ENCODE measurements at places on chromosomes 12 and 14.
A peak's percentile ranks its signal among the peaks of the same experiment; 100 is the strongest.

DNA sequence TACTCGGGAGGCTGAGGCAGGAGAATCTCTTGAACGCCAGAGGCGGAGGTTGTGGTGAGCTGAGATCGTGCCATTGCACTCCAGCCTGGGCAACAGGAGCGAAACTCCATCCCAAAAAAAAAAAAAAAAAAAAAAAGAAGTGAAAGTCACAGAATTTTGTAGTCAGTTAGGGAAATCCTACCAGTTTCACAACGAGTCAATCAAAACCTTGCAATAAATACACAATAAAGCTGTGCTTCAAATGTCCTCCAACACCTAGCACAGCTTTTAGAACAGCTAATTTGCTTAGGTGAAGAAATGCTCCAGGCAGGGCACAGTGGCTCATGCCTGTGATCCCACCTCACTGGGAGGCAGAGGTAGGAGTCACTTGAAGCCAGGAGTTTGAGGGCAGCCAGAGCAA, 112.8 kb upstream of the ATF7IP start:
- no peak for DNase-seq

DNA sequence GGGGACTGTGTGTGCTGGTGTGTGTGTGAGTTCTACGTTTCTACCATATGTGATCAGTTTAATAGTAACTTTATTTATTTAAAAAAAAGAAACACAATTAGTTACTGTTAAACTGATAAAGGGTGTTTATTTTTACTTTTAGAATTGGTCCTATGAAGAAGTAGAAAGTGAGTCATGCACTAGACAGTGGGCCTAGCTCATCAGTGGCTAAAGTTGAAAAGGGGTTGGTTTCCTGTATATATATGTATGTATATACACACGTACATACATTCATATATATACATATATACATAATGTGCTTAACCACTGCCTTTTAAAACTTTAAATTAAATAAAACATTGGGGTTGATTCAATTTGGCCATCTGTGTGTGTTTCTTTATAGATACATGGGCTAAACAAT, 68.8 kb upstream of the TMEM263 start:
- DNase-seq = no peak

DNA sequence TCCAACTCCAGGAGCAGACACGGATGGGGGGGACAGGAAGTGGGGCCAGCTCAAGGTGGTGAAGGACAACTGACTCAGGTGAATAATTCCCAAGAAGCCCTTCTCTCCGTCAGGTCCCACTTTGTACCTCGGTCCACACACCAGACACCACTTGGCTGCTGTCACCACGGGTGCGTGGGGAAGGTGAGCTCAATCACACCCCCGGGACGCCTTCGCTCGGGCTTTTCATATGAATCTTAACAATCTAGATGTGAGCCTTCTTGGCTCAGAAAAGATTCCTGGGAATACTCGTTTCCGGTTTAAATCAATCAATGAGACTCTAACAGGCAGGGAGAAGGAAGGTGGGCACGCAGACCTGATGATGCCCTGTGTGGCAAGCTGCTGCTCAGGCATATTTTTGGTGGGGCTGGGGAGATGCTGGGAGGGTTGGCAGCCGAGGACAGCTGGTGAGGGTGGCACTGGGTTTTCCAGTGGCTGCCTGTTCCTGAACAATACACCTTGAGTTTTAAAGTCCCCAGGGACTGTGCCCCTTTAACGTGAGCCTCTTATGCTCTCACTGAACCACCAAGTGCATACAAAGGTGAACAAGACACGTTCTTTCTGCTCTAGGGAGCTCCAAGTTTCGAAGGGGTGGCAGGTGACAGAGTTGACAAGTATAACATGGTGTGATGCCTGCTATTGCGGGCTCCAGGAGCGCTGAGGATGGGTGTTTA, 5.1 kb downstream of the TESC start:
- peak; percentile 9 for DNase-seq

DNA sequence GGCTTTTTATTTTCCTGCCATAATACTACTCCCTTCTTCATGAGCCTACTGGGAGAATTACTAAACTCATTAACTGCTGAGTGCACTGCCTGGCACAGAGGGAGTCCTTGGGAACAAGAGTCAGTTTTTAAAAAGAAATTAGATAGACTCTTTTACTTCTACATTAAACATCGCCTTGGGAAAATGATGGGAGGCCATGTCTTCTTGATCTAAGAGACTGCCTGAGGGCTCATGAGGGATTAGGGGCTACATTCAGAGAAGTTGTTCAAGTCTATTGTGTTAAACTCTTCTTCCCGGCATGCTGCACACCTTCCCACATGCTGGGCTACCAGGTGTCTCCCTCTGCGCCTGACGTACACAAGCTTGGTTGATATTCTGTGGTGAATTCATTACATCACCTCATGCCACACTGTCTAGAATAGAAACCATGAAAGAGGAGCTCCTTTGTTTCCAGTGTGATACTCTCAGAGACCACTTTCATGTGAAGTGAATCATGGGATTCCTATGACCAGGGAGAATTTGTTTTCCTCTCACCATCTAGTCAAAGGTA, 1422.3 kb downstream of the AACS start:
- no peak for DNase-seq

DNA sequence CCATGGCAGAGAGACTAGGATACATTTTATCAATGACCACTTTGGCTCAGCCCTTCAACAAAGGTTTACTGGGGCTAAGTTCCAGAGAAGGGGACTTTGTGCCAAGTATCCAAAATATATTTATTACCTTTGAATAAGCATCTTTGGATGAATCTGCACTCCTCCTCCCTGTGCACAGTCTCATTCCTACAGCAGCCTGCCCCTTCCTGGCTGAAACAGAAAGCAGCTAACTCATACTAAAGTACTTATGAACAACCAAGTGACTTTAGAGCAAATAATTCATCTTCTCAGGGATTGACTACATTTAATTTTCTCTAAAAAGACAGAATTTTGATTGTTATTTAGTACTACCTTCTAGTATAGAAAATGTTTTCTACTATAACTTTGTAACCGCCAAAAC, 47.8 kb upstream of the ETV6 start:
- DNase-seq = no peak

DNA sequence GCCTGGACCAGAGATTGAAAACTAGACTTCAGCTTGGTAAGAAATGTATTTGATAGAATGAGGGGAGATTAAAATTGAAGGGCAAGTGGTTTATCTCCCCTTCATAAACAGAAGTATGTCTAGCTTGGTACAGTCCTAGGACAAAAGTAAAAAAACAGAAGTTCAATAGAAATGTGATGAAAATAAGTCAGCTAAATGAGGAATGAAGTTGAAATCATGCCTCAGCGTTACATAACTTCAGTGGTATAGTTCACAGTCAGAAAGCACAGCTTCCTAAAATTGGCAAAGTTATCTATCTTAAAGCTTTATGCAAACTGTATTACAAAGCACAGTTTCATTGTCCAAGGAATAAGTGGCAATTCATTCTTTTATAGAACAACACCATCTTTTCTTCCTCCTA, 90.2 kb upstream of the SYT10 start:
- no peak for DNase-seq

- DNase-seq = no peak
Observed at GRCh38 chr14:21711360-21711961, 37.8 kb upstream of the OR4E1 start.

GRCh38 chr14:61562321-61563161, 132.8 kb upstream of the HIF1A start:
- DNase-seq = no peak

DNA sequence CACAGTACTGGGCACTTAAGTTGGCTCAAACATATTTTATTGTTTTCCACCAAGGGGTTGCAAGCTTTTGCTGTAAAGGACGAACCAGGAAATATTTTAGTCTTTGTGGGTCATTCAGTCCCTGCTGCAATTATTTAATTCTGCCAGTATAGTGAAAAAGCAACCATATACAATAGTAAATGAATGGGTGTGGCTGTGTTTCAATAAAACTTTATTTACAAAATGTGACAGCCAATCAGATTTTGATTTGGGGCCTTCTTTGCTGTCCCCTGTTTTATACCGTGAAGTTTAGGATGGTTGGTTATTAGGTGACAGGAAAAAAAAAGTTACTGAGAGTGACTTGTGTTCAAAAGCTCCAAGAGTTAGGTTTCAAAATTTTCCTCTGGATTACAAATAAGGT, 956.4 kb downstream of the AACS start:
- DNase-seq = no peak

- no peak for DNase-seq
Observed at GRCh38 chr12:110555577-110556406, 27.3 kb downstream of the PPTC7 start.

- no peak for DNase-seq
Observed at GRCh38 chr14:68651075-68651474, 141.8 kb downstream of the ZFP36L1 start.

GRCh38 chr14:95535226-95536021, 574 bp downstream of the GLRX5 start:
- DNase-seq = no peak

GRCh38 chr14:67567654-67568053, 32.4 kb downstream of the PIGH start:
- no peak for DNase-seq

DNA sequence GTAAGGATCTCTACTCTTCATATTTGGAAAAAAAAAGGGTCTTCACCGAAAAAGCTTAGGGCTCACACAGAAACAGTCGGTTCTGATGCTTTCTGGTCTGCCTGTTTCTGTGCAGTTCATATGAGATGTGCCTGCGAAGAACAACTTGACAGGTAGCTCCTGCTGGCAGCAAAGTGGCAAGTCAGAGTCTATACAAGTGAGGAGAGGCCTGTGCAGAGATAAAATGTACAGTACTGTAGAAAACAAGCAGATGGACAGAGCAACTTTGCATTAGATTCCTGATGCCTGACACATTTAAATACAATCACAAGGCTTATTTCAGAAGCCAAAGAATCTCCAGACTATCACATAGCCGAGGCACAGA, 936.0 kb downstream of the DIO2 start:
- no peak for DNase-seq

DNA sequence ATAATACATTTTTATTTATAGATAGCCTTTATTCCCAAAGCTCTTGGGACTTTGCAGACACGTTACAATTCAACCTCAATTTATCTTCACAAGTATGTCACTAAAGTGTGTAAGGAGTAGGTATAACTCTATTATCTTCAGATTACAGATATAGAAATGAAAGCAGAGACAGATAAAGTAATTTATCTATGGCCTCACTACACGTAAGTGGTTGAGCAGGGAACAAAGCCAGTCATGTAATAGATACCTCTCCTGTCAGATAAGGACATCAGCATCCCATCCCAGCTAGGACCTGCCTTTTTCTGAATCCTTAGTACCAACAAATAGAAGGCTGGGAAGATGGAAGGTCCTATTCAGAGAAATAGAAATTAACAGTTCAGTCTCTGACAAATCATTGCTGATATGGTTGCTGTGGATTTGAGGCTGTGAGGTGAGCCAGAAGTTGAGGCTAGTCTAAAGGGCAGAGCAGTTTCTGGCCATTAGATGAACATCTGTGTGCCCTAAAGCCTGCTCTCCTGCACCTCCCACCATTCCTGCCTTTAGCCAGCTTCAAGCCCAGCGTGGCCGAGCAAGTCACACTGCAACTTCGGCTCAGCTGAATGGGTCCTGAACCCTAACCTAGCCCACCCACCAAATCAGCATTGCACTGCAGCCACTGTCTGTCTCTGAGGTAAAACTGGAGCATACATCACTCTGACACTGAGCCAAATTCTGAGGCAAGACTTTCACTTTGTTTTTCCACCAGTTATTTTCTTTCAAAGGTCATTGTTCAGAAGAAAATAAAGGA, 71.1 kb upstream of the PLEKHA5 start:
- no peak for DNase-seq

GRCh38 chr12:70925539-70925938, 5.0 kb upstream of the PTPRR start:
- no peak for DNase-seq

DNA sequence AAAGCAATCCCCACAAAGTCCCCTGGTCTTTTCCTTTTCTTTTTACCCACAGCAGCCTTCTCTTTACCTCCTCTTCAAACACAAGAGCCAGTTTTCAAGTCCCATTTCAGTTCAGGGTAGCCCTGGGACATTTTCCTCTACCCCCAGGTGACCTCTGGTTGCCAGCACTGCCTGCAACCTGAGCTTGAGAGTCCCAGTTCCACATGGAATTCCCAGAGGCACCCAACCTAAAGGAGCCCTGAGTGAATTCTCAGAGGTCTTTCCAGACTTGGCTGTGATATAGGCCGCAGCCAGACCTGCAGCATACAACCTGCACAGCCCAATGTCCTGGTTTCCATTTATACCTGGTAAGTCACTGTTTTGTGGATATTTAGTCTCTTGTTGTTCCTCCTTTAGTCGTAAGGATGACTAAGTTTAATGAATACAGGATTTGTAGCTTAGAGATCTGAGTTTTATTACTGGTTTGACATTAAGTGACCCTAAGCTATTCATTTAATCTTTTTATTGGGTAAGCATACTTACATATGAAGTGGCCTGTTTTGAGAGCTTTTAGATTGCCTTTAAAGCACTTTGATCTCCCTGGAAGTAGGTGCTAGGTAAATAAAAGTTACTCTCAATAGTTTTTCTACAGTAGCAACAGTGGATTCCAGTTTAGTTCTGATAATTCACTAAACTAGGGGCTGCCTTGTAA, 159.8 kb downstream of the TGFB3 start:
- no peak for DNase-seq

All from caudate nucleus (tissue), 63 donors.